HT1080 (cell line): ENCODE measurements at places on chromosomes 12 and 14.

- DNase-seq = no peak
Measured at GRCh38 chr14:75543253-75543652, 21.0 kb downstream of the BATF start.

DNA sequence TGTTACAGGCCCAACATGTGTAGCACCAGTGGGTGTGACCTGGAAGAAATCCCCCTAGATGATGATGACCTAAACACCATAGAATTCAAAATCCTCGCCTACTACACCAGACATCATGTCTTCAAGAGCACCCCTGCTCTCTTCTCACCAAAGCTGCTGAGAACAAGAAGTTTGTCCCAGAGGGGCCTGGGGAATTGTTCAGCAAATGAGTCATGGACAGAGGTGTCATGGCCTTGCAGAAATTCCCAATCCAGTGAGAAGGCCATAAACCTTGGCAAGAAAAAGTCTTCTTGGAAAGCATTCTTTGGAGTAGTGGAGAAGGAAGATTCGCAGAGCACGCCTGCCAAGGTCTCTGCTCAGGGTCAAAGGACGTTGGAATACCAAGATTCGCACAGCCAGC lies 8.6 kb downstream of the BCL2L14 start:
- no peak for DNase-seq

DNA sequence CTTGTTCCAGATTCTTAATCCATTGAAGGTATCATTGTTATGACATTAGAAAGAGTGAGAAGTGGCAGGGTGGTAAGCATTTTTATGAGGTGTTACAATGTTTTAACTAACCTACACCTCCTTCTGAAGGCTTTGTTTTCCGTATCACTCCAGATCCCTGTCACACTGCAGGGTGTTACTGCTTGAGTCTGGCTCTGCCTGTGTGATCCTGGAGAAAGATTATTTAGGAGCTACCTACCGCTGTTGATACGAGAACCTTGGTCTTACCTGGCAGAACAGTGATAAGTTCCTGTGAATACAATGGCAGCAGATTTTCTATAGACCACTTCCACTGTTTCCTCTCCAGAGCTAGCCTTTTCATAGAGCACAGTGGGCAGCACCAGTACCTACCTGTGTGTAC lies 36.2 kb downstream of the GRIN2B start:
- no peak for DNase-seq

GRCh38 chr14:30608533-30609006 lies 13.5 kb upstream of the SCFD1 start:
- DNase-seq = peak; percentile 79

DNA sequence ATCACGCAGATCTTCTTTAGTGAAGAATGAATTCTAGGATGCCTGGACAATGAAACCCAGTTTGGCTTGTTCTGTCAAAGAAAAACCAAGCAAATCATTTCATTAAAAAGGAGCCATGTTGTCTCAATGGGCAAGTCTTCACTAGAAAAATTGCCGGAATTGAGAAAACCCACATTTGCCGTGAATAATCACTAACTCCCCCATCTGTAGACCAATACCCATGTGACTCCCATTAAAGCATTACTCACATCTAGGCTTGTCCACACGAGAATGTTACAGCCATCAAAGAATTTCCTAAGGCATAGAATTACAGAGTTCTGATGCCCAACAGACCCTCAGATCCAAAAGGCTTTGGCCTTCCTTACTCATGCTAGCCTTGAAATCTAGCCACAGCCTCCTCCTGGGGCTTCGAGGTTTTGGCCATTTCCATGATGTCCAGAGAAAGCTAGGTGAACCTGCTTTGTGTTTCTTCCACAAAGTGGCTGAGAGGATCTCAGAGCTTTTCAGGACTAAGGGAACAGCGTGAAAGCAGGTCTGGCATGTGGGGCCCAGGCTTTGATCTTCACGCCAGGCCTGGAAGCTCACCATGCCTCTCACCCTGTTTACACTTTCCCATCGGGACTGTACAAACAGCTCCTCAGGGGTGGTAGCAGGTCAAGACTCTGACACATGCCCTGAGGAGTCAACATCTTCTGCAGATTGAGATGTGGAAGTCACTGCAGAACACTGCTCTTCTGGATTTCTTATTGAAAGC lies 12.1 kb downstream of the SLC7A8 start:
- DNase-seq = peak; percentile 41

DNA sequence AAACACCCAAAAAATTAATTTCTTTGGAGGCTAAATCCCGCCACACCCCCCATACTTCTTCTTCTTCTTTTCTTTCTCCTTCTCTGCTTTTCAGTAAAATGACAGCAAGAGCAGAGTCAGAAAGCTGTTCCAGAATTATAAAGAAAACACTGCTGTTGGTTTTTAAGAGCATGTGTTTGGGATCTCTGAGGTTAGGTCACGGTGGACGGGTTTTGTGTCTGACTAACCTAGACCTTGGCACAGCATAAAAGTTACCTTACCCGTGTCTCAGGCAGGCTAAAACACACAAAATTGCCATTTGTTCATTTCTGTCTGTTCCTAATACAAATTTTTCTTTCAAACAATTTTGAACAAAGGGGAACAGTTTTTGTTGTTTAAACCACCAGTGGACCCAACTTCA lies 540.8 kb downstream of the NRXN3 start:
- DNase-seq = no peak

- DNase-seq = peak; percentile 73
Measured at GRCh38 chr14:67943947-67944346, 124.4 kb downstream of the RAD51B start.

GRCh38 chr12:112919121-112919520 lies 12.4 kb downstream of the OAS1 start:
- no peak for DNase-seq

GRCh38 chr12:110670161-110670701 lies 18.7 kb downstream of the HVCN1 start:
- DNase-seq = no peak

DNA sequence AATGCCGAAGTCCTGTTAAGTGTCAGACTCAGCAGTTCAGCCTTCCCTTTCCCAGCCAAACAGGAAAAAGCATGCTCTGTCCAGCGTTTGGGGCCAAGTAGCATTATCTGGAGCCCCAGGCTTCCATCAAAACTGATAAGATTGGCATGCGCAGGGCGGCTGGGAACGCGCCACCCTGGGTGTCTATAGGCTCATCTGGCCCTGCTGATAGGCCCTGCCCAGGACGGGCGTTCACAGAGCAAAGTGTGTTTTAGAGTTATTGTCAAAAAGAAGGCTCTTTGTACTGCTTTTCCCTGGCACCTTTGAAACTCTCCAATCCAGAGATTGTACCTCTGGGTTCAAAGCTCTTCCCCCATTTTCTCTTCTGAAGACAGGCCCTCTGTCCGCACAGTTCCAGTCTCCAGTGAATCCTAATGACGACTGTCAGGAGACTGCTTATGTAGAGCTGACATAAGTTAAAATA lies at the start of gene ART4:
TSS of gene ART4 (minus strand) at position 102 of the 463 bp plus-strand sequence. CDS start 413 bp downstream, outside the sequence.
- DNase-seq = no peak

- no peak for DNase-seq
Measured at GRCh38 chr12:10705655-10706054, 17.5 kb downstream of the YBX3 start.

GRCh38 chr12:70449753-70450341 lies 83.8 kb downstream of the KCNMB4 start:
- DNase-seq = no peak

DNA sequence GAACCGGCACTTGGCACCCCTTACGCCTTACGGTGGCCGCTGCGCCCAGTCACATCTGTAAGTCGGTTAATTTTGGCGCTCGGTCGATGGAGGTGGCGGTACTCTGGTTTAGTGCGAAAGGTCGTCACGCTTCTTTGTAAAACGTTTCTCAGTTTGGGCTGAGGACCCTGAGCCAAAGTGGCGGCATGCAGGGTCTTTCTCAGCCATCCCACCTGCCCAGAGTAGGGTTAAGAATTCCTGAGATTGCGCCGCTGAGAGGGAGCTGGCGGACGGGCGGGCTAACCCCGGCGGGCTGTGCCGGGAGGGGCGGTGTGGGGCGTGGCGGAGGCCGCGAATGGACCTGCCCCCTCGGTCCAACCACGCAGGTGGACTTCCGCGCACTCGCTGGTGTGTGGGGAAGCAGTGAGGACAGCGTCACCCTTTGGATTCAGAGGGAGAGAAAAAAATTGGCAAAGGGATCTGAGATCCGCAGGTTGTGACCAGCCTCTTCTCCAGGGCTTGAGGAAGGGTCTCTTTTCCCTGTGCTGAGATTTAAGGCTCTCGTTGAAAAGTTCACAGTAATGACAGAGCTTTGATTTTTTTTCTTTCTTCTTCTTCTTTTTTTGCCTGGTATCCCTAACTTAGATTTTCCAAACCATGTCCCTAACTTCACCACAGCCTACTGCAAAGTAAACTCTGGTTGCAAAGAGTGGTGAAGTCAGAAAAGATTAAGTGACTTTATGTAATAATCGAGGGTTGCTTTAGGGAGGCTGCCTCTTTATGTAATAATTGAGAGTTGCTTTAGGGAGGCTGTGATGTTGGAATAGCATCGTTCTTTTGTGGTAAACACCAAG lies 602 bp upstream of the FBXO33 start:
- DNase-seq = peak; percentile 89

DNA sequence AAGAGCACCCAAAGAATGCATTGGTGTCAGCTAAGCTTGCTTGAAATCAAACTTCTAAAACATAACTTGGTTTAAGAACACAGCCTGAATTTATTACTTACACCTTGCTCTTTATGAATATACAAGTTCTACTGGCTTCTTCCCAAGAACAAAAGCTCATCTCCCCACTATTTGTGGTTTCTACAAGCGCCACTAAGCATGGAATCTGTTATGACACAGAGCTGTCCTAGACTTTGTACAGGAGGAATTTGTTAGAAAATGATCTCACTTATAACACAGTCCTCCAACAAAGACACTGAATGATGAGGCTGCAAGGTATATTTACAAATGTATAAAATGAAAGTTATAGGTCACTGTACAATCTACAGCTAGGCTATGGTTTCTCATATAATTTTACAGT lies 452.1 kb downstream of the BCAT1 start:
- DNase-seq = no peak

DNA sequence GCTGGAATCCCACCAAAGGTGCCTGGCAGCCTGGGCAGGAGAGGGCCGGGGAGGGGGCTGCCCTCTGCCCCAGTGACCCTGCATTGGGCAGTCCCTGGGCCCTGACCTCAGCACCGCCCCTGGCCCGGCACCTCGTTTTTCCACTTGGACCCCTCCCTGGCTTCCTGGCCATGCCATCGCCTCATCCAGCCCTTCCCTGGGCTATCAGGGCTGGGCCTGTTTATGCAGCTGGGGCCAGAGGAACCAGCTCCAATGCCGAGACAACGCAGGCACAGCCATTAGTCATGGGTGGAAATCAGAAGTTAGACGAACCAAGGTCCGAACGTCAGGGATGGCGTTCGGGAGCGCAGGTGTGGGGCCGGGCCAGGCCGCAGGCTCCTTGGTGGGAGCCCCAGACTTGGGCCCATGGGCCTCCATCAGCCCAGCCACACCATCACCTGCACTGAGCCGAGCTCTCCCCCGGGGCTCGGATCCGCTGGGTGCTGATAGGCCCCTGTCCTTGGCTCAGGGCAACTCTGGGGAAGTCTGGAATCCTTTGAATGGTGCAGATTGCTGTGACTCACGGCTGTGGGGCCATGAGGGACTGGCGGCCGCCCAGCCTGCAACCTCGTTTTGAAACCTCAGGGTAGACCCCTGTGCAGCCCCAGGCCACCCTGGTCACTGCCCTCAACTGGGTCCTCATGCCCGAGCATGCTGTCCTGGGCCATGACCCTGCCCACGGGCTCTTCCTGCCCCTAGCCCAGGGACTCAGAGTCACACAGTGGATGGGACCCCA lies 169.4 kb downstream of the KIF26A start:
- DNase-seq = no peak

GRCh38 chr14:34218881-34219280 lies 243.2 kb downstream of the SPTSSA start:
- DNase-seq = no peak

DNA sequence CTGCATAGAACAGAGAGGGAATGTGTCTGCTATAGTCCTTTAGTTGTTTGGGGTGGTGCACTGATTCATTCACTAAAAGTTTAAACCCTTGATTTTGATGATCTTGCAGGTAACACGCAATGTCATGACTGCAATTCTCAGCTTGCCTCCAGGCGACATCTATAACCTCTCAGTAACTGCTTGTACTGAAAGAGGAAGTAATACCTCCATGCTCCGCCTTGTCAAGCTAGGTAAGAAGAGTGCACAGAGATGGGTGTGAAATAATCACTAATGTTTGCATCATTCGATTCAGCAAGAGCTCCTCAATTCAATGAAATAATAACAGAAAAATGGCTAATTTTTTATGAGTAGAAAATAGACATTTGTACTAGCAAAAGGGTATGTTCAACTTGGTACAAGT lies 203.7 kb downstream of the PTPRO start:
- DNase-seq = no peak

- DNase-seq = no peak
Measured at GRCh38 chr12:132095520-132096409, 48.4 kb downstream of the DDX51 start.

GRCh38 chr12:113838896-113839295 lies 127.2 kb downstream of the RBM19 start:
- DNase-seq = no peak

- DNase-seq = no peak
Measured at GRCh38 chr12:87815771-87816585, 213.2 kb downstream of the C12orf50 start.

DNA sequence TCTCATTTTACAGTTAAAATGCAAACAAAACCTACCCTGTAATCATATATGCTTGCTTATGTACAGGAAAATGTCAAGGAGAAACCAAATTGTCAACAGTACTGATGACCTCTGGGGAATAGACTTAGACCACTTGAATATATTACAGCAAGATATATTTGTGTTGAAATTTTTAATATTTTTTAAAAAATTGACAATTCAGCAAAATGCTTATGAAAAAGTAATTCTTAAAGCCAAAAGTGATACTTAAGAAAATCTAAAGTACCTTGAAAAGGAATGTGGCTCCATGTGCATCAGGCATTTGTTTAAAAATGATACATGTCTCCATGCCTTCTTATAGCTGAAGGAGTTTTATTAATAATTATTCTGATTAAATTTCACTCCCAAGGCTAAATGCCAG lies 49.2 kb downstream of the PTPN21 start:
- DNase-seq = no peak

- DNase-seq = peak; percentile 24
Measured at GRCh38 chr14:39302124-39302810, 68.6 kb downstream of the MIA2 start.

- DNase-seq = peak; percentile 18
Measured at GRCh38 chr12:55797068-55797467, 20.5 kb downstream of the SARNP start.

GRCh38 chr12:48861111-48861510 lies 4.6 kb downstream of the RND1 start:
- peak; percentile 21 for DNase-seq

GRCh38 chr12:96343347-96343954 lies 56.8 kb downstream of the CDK17 start:
- DNase-seq = no peak
